ENCODE measurements at places on chromosomes 13 and 19. TPM values are rescaled to one million over a fixed set of nuclear protein-coding genes. Genes with fewer than 3 reads are reported as not detected.

The IRF3 gene
- total RNA-seq = 64.1 TPM

The CRB3 gene
- total RNA-seq = not detected

The ZNF177 gene
- total RNA-seq = 2.1 TPM

The ZNF560 gene
- 5.8 TPM for total RNA-seq

The GTF2F1 gene
- 54.5 TPM for total RNA-seq

All from smooth muscle cell of the umbilical artery (primary cell).